Renal pelvis (tissue), 12 donors: ENCODE measurements at places on chromosomes 7 and 10. TPM values are rescaled to one million over a fixed set of nuclear protein-coding genes. Genes with fewer than 3 reads are reported as not detected.

SUN3 gene
- 0.39 TPM for polyA plus RNA-seq

TMEM229A gene
- polyA plus RNA-seq, result 0.08 TPM

STOX1 gene
- 10.0 TPM for polyA plus RNA-seq

RBP4 gene
- polyA plus RNA-seq, result 0.36 TPM

SLC29A3 gene
- 9.2 TPM for polyA plus RNA-seq

SLC26A5 gene
- 0.51 TPM for polyA plus RNA-seq

ELN gene
- 66.8 TPM for polyA plus RNA-seq

PNLIP gene
- polyA plus RNA-seq, result not detected

RTKN2 gene
- polyA plus RNA-seq, result 10.1 TPM
